ENCODE measurements at places on chromosomes 4 and X.

- DNase-seq, result no peak
Observed at GRCh38 chr4:143021384-143021783, 163.3 kb upstream of the USP38 start.

GRCh38 chr4:47109379-47109778, 78.0 kb downstream of the GABRB1 start:
- no peak for DNase-seq

GRCh38 chr4:113474017-113474416, 287.5 kb downstream of the CAMK2D start:
- DNase-seq, result no peak

- no peak for DNase-seq
Observed at GRCh38 chr4:89111833-89112563, 665 bp downstream of the TIGD2 start.

DNA sequence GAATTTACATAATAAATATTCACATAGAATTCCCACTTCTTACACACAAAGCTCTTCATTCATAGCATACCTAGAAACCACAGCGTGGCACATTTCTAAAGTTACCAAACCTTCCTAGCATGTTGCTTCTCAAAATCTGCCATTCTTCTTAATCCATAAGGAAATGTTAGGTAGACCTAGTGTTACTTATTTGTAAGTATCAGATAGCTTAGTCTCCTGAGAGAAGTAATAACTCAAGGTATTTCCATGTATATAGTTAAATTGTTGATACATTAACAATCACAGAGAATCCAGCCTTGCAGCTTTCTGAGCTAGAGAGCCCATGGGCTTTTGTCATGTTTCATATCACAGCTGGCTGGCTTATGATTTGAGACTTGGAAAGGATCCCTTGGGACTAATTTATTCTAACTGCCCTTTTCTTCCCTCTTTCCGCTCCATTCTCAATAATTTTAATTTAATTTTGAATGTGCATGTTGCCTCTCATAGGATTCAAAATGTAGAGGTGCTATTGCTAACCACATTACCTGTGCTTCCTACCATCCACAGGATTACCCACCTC, 17.6 kb downstream of the SH3RF1 start:
- DNase-seq, result no peak

- DNase-seq, result no peak
Observed at GRCh38 chr4:138958519-138958918, 57.1 kb upstream of the NOCT start.

DNA sequence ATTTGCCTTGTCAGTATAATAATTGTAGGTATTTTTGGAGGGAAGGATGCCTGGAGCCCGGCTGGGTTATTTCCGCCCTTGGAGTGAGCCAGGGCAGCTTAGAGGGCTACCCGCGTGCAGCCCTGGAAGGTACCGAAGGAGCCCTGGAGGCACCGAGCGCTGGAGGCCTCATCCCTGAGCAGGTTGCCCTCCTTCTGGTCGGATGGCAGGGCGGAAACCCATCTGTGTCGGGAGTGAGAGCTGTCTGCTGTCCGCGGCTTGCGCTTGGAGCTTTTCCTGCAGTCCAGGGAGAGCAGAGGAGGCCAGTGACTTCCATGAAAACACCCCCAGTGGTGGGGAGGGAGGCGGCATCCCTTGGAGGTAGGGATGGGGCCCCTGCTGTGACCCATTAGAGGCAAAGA, 122.1 kb downstream of the TBL1X start:
- DNase-seq, result no peak

GRCh38 chr4:30904215-30904555, 184.0 kb downstream of the PCDH7 start:
- DNase-seq, result no peak

GRCh38 chrX:110168585-110168984, 149.3 kb downstream of the AMMECR1 start:
- DNase-seq, result no peak

DNA sequence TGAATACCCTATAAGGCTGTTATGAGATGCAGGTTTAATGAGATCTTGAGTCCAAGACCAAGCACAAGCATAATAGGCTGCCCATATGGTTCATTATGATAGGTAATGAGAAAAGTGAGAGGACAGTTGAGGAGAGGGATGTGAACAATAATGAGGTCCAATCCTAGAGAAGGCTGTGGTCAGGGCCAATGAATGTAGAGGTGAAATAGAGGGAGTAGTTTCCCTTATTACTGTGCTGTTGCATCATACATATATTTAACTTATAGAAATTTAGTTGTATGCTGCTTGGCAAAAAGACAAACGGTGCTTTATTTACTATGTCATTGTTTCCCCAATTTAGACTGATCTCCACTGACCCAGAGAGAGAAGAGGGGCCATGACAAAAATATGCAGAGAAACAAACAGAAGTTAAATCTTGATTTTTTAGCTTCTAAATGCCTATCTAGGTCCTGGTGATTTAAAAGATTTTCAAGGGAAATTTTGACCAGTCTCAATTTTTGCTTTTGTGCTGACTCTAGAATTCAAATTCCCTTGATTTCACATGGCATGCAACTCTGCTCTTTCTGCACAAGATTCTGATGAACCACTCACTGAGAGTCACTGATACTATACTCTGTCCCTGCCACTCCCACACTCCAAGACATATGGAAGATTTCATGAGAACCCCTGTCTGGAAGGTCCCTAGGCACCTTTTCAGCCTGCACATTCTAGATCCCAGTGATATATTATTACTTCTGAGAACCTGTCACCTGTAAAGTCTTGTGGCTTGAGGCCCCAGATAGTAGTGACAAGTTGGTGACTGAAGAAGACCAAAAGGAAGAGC, 159.7 kb downstream of the VSIG4 start:
- DNase-seq, result no peak

GRCh38 chr4:73575660-73576059, 44.6 kb downstream of the RASSF6 start:
- no peak for DNase-seq

DNA sequence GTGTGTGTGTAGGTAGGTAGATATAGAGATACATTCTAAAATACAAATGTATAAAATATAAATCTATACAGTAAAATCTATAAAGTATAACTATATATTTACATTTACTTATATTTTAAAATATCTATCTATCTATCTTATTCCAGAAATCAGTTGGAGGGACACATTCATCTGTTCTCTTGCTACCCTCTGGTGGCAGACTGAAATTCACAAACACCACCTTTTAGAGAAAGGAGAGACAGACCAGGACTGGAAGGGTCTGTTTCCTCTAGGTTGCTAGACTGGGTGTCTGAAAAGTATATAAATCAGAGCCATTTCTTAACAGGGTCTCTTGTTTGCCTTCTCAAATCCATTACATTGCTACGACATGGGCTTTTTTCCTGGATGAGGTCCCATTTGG, 343.0 kb downstream of the OPHN1 start:
- no peak for DNase-seq

GRCh38 chr4:38905652-38906385, 38.2 kb downstream of the FAM114A1 start:
- no peak for DNase-seq

DNA sequence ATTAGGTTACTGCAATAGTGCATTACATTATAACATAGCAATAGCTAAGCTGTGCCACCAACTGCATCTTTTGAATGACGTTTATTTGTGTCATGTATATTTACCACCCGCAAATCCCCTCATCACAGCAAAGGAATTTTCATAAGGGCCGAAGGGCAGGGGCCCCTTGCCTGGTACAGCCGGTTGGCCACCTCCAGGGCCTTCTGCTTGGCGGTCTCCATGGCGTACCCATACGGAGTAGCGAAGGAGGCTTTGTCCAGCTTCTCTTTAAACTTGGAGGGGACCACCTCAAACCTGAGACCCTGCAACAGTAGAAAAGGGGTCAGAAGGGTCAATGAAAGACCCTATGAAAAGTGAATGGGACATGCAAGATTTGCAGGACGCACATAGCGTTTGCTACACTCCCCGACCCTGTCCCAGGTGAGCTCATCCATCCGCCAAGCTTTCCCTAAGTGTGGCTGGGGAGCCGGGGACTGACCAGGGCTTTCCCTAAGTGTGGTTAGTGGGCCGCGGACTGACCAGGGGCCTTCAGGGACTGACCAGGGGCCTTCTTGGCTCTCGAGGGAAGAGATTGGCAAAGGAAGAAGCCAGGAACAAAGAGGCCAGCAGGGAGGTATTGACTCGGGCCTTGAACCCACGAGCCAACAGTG, 10.6 kb downstream of the ASMTL start:
- peak; percentile 22 for DNase-seq

DNA sequence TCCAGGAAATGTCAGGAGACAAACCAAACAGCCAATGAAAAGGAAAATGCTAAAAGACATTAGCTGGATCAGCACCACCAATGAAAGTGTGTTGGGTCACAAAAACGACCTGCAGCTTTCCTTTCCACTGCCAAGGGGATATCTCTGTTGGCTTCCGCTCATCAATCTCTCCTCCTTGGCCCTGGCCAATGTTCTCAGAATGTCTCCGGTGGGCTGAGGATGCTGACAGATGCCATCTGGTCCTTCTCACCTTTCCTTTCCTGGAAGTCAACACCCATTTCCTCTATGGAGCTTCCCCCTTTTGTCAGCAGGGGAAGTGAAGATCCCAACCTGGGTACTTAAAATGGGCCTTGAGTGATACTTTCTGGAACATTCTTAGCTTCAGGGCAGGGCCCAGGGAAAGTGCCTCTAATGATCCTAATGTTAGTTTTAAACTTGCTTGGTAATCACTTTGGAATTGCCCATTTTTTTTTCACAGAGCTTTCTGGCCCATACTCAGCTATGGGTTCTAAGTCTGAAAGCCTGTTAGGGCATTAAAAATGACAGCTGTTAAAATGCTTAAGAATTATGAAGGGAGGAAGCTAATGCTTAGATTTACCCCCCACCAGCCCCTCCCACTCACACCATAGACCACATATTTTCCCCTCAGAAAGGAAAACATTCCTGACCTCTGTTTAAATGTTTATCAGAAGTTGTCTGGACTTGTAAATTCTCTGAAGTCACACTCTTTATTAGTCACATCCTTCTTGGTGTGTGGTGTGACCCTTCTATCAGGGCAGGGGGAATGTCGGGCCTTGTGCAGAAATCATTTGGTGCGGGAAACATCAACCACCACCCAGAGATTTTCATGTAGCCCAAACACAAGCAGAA, 29.2 kb downstream of the IGFBP7 start:
- DNase-seq, result no peak

- DNase-seq, result no peak
Observed at GRCh38 chr4:107888237-107888636, 43.1 kb upstream of the CYP2U1 start.

- DNase-seq, result no peak
Observed at GRCh38 chr4:67721315-67721769, 20.4 kb upstream of the UBA6 start.

DNA sequence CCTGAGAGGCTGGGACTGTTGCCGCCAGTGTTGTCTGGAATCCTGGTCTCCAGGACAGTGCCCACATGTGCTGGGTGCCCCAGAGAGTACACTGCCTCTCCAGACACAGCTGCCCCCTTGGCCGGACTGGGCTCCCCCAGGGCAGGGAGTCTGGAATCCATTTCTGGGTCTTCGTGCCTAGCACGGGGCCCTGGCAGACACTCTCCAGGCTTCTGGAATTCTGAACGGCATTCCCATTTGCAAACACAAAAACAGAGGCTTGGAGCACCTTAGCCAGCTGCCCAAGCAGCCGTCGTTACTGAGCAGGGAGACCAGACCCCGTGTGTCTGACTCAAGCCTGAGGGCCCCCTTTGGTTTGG, 20.8 kb downstream of the HMX1 start:
- DNase-seq, result no peak

- DNase-seq, result no peak
Observed at GRCh38 chr4:8387194-8387593, 53.3 kb downstream of the ACOX3 start.

DNA sequence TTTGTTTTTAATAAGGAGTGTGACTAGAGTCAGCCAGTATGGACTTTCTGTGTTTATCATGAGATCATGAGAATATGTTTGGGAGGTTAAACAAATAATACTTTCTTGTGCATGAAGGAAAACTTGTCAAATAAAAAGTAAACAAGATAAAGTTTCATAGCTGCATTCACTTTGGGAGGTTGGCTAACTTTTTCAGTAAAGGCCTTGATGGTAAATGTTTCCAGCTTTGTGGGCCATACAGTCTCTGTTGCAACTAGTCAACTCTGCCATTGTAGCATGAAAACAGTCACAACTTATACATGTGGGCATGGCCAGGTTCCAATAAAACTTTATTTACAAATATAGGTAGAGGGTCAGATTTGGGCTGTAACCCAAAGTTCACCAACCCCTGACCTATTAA, 150.4 kb downstream of the MID1 start:
- no peak for DNase-seq

- DNase-seq, result no peak
Observed at GRCh38 chr4:104507112-104507511, 12.4 kb upstream of the CXXC4 start.

DNA sequence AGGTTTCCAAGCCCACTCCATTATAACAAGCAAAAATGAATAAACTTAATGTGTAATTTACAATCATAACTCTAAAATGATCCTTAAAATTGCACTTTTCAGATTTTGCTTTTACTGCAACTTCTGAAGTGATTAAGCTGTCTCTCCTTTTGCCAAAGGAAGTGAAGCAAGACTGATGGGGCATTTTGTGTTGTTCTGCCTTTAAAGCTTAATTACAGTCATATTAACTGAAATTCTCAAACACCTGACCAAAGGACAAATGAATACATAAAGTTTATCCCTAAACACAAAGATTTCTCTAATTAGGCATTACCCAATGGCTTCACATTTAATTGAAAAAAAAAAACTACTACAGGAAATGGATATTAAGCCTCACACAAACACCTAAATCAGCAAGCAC, 101.8 kb downstream of the ATP11C start:
- no peak for DNase-seq

DNA sequence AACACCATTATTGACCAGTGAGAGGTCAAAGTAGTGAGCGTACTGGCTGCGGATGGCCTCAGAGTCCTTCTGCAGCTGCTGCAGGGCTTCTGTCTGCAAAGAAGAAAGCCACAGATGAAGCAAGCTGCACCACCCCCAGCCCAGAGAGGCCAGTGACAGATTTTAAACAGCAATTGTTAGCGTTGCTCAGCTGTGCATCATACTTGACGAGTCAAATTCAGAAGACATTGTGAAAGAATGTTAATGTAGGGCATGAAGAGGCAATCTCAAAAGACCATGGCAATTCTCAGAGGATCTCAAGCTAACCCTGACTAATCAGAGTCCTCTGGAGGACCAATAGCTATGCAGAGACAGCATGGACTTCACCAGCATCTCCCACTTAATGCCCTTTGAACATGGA, 16.6 kb downstream of the DKC1 start:
- no peak for DNase-seq

- DNase-seq, result no peak
Observed at GRCh38 chrX:68536429-68536828, 37.6 kb downstream of the YIPF6 start.

GRCh38 chr4:8540072-8540471, 40.1 kb upstream of the GPR78 start:
- no peak for DNase-seq

Measured in dorsolateral prefrontal cortex (tissue), 122 donors.